NCI-H2171 (cell line): ENCODE measurements at places on chromosomes 2 and 18.

DNA sequence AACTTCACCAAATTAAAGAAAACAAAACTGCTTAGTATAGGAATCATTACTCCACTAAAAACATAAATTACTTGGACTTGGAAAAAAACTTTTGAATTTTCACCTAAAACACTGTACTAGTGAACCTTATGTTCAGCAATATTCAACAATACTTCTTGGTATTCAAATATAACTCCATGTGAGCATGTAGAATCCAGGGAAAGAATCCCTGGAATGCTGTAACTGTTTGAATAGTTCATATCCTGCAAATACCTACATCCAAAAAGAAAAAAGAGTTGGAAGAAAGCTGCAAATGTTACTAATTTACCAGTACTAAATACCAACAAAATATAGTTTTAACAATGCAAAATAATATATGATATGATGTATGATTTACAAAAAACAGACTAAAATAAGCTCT is 65.4 kb downstream of the IKZF2 start:
- DNase-seq, result no peak

DNA sequence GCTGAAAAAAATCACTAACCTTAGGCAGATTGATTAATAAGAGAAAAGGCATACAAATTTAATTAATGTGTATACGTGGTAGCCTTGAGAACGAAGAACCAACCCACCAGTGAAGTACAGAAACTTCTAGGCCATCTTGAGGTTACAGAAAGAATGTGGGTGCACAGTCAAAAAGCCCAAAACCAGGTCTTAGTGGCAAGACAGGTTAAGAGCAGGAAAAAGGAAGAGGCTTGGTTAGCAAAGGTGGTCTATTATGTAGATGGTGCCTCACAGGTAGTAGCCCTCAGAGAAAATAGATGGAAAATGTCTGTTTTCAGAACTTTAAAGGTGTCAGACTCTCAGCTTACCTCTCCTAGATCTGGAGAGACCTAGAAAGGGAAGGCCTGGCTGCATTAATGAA is 22.0 kb upstream of the SLC35G4 start:
- DNase-seq, result no peak

DNA sequence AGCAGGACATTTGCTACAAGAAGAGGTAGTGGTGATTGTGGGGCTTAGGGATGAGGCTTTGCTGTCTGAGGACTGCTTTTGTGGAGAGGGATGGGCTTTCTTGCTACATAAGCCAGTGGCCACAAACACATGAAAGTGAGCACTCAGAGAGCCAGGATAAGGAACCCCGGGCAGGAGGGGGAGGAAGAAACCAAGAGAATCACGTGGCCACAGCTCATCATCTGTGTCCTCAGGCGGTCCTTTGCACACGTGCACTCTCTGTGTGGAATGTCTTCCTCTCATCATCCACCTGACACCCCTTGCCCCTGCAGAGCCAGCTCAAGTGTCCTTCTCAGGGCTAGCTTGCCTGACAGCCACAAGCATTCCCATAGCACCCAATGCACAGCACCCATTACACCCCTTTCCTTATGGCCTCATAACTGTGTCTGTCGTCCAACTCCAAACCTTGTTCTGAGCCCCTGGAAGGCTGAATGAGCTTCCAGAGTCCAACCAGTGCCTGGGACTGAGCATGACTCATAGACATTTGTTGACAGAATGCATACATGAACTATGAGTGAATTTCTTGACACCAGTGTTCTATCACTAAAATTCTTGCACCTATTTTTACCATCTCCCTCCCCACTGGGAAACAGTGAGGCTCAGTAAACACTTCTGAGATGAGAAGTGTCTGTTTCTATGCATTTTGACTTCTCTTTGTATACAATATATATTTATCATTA is 398.3 kb downstream of the ALK start:
- DNase-seq, result no peak

GRCh38 chr2:16055848-16056580 is 115.7 kb downstream of the MYCN start:
- DNase-seq, result no peak

GRCh38 chr2:219951099-219951498 is 323.7 kb downstream of the SLC4A3 start:
- no peak for DNase-seq

- no peak for DNase-seq
These were observed 1048.4 kb upstream of the CDH2 start for GRCh38 chr18:29225351-29225750.

DNA sequence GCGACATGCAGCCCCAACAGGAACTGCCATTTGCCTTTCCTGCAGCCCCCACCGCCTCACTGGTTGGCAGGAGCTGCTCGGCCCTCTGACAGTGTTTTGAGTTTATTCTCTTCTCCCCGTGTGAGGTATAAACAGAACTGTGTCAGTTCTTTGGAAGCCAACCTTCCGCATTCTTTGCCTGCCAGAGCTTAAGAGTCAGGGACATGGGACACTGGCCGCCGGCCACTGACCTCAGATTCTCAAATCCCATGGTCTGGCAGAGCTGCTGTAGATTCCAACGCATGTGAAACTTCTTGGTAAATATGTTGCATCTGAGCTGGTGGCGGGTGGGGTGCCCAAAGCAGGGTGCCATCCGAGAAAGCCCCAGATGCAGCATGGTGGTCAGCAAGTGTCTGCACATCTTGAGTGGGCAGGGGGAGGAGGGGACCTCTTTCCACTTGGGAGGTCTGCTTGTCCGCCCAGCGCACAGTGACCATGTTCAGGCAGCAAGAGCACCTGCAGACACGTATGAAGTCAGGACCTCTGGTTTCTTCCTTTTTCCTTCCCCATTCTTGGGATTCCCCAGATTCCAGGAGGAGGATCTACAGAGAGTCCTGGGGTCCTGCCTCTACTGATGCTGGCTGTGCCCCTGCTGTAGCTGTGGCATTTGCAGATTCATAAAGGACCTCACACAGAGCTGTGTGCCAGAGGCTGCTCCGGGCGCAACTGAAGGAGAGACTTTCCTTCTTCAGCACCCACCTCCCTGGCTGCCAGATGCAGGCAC is 23.8 kb downstream of the ASB18 start:
- no peak for DNase-seq
